ENCODE measurements at places on chromosomes 12 and 14.

DNA sequence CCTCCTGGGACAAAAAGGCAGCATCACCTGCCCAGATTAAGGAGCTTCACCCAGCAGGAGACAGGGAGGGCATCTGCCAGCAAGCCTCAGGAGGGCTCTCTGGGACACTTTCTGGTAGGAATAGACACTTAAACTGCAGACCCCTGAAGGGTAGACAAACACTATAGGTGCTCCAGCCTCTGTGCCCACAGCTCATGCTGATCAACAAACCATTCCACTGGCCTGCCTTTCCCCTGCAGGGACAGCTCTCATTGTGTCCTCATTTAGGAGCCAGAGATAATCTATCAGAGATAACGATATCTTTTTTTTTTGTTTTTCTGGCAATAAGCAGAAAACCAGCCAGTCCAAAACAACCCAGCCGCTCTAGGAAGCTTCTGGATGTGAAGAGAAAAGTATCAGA is 251.8 kb upstream of the CCDC196 start:
- DNase-seq = no peak

- no peak for DNase-seq
These were observed 11.3 kb downstream of the SCARB1 start for GRCh38 chr12:124852329-124852831.

DNA sequence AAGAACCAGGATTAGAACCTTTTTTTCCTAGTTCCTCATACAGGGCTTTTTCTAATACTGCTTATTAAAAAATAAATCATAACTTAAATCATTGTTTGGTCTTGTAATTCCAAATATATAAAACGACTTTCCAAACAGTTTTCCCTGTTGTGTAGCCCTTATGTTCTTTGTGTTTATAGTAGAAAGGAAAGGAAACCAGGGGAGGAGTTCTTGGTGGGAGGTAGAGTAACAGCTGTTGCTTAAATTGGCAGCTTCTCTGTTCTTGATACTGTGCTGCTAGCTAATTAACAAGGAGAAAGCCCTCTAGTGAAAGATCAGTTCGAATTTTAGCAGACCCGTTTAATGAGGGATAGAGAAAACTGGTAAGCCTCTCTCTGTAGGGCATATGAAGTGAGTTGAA is 15.0 kb downstream of the SRP54 start:
- DNase-seq = no peak

- no peak for DNase-seq
These were observed 86.4 kb downstream of the ACACB start for GRCh38 chr12:109202770-109203169.

DNA sequence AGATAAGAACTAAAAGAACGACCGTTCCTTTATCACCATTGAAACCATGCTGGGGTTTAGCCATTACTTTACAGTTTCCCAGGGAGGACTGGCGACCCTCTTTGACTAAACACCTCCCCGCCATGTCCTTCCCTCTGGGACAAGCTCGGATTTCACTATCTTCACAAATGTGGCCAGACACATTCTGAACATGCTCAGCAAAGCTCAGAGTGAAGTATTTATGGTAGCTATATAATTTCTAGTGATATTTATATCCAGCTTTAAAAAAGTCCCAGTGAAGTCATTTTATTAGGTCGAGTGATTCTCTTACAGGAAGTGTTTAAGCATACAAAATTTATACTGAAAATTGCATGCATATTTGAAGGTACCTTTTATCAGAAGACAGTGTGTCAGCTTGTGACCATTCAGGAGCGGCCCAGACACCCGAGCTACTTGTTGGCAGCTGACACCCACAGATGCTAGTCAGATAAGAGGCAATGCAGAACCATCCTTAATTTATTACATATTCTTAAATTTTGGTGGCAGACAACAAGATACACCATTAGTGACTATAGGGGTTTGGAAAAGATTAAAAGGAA is 36.8 kb downstream of the NIN start:
- DNase-seq = no peak

GRCh38 chr12:121805171-121806008 is 1.6 kb downstream of the SETD1B start:
- no peak for DNase-seq

DNA sequence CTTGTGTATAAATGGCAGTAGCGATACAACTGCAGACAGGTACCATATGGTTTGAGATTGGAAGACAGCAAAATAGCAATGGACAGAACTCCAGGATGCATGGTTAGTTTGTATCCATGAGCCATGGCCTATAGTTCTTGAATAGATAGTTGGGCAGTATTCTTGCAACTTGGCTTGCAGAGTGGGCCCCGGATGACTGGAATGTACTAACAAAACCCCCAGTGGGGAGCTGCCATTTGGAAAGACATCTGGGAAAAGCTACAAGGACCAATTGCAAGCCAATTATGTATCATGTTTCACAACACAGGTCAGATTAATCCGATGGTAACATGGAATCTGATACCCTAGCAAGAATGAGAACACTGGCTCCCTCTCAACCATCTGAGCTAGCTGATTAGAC is 279.6 kb downstream of the RERGL start:
- DNase-seq = no peak

GRCh38 chr14:81802341-81802740 is 268.7 kb upstream of the SEL1L start:
- no peak for DNase-seq

GRCh38 chr14:72643317-72643801 is 250.5 kb downstream of the DPF3 start:
- DNase-seq = no peak

All from central memory CD8-positive, alpha-beta T cell (primary cell).